IPS DF 6.9 (cell line): ENCODE measurements at places on chromosomes 3 and 15.

- H3K4me3 ChIP-seq = no peak overlapping the region
- peaks cover 3% of the 10 kb centered on the region; the same call in 1 of the 2 replicates for H3K36me3 ChIP-seq
- no peaks in the 10 kb centered on the region for H3K27me3 ChIP-seq
- no peak overlapping the region for H3K27ac ChIP-seq
Observed at GRCh38 chr3:127662001-127662469, 10.7 kb upstream of the ABTB1 start.

- H3K4me3 ChIP-seq = no peak overlapping the region
- H3K27me3 ChIP-seq = no peaks in the 10 kb centered on the region
- no peak for DNase-seq
- H3K36me3 ChIP-seq = no peaks in the 10 kb centered on the region
Observed at GRCh38 chr3:156307704-156308103, 187.3 kb downstream of the KCNAB1 start.

DNA sequence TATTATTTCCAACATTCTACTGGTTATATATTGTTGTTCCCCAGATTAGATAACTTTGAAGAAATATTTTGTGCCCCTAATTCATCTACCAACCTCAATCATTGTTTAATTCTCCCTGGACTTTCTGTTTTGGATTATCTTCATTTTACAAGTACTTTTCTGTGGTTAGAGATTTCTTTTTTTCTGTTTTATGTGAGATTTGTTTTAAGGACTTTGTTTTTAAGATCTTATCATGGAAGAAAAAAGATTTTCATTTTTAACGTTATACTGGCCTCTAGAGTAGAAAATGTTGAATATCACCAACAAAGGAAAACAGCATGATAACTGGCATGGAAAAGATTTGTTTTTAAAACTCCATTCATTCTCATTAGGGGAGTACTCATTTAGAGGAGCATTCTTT is 210.9 kb upstream of the KCNMB2 start:
- H3K36me3 ChIP-seq = no peaks in the 10 kb centered on the region
- H3K27ac ChIP-seq = no peak overlapping the region
- H3K27me3 ChIP-seq = no peaks in the 10 kb centered on the region
- H3K4me3 ChIP-seq = no peak overlapping the region
- DNase-seq = no peak

- H3K27me3 ChIP-seq = no peaks in the 10 kb centered on the region
- peaks cover 2% of the 10 kb centered on the region; the same call in 1 of the 2 replicates for H3K4me1 ChIP-seq
- H3K36me3 ChIP-seq = no peaks in the 10 kb centered on the region
- no peak for DNase-seq
- H3K27ac ChIP-seq = no peak overlapping the region
Observed at GRCh38 chr15:90053685-90054466, 48.4 kb downstream of the IDH2 start.

DNA sequence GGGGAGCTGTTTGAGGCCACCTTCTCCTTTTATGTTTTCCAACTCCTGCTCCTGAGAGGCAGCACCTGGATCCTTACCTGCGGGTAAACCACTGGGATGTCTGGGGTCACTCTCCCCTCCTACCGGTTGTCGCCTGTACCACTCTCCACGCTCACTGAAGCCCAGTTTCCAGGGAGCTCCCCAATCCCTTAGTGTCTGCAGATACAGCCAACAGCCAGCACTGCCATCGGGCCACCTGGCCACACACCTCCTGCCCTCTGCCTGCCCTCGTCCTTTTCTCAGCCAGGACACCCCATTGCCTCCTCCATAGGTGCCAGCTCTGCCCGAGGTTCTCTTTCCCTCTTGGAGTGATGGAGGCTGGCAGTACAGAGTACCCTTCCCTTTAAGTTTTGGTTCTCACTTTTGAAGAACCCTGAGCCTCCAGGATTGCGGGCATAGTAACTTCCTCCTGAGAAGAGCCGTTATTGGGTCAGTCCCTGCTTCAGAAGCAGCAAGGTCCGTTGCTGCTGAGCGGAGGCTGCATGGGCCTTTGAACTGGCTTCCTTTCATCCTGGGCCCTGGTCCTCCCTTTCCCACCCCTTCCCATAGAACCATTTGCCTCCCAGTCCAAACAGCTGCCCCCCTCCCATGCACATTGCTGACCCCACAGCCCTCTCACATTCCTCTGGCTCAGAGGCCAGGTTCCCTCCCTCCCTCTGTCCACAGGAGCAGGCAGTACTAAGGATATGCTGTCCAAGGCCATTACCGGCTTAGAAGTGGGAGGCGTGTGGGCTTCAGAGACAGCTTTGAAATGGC is 30.9 kb downstream of the ARNT2 start:
- no peak overlapping the region for H3K4me3 ChIP-seq
- DNase-seq = no peak
- H3K27ac ChIP-seq = no peak overlapping the region
- no peaks in the 10 kb centered on the region for H3K27me3 ChIP-seq
- H3K4me1 ChIP-seq = no peaks in the 10 kb centered on the region

- no peaks in the 10 kb centered on the region for H3K4me1 ChIP-seq
- H3K27ac ChIP-seq = no peak overlapping the region
- H3K4me3 ChIP-seq = no peak overlapping the region
- no peaks in the 10 kb centered on the region for H3K36me3 ChIP-seq
Observed at GRCh38 chr3:148464246-148464645, 233.5 kb upstream of the AGTR1 start.

- no peaks in the 10 kb centered on the region for H3K27me3 ChIP-seq
- no peak overlapping the region for H3K4me3 ChIP-seq
- no peaks in the 10 kb centered on the region; the same call in 1 of the 2 replicates for H3K4me1 ChIP-seq
- no peak for DNase-seq
- H3K36me3 ChIP-seq = no peaks in the 10 kb centered on the region
Observed at GRCh38 chr3:74314696-74315095, 299.8 kb downstream of the CNTN3 start.

- H3K4me1 ChIP-seq = no peaks in the 10 kb centered on the region
- no peaks in the 10 kb centered on the region for H3K27me3 ChIP-seq
- no peak overlapping the region for H3K4me3 ChIP-seq
- no peaks in the 10 kb centered on the region for H3K36me3 ChIP-seq
- no peak overlapping the region for H3K27ac ChIP-seq
Observed at GRCh38 chr3:88137836-88138235, 11.9 kb upstream of the C3orf38 start.

DNA sequence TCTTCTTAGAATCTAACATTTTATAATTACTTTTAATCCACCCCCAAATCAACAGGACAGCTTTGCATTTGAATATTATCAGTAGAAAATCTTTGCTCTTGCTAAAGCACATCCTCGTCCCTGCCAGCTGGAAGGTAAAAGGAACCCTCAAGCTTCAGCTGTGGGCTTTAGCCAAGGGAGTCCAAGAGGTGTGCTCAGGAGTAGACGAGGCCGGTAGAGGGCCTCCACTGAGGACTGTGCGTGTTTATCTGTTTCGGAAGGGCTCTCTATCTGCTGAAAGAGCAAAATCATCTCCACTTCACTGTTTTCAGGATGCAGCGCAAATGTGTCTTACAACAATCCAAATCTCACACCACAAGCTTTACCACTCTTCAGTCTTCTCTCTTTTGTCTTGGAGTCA is 257.4 kb upstream of the IL12A start:
- no peaks in the 10 kb centered on the region for H3K36me3 ChIP-seq
- H3K27me3 ChIP-seq = no peaks in the 10 kb centered on the region
- H3K4me3 ChIP-seq = no peak overlapping the region
- no peak overlapping the region for H3K27ac ChIP-seq

GRCh38 chr3:31402117-31402516 is 130.6 kb upstream of the STT3B start:
- H3K4me3 ChIP-seq = no peak overlapping the region
- no peak for DNase-seq
- H3K27me3 ChIP-seq = no peaks in the 10 kb centered on the region
- H3K27ac ChIP-seq = no peak overlapping the region
- no peaks in the 10 kb centered on the region for H3K4me1 ChIP-seq

DNA sequence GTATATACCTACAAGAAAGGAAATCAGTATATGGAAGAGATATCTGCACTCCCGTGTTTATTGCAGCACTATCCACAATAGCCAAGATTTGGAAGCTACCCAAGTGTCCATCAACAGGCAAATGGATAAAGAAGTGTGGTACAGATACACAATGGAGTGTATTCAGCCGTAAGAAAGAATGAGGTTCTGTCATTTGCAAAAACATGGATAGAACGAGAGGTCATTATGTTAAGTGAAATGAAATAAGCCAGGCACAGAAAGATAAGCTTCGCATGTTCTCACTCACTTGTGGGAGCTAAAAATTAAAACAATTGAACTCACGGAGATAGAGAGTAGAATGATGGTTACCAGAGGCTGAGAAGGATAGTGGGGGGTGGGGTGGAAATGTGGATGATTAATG is 53.1 kb downstream of the FAM81A start:
- no peaks in the 10 kb centered on the region for H3K36me3 ChIP-seq
- H3K4me3 ChIP-seq = no peak overlapping the region
- H3K27me3 ChIP-seq = no peaks in the 10 kb centered on the region
- peaks cover 1% of the 10 kb centered on the region; the same call in 1 of the 2 replicates for H3K4me1 ChIP-seq
- DNase-seq = no peak

DNA sequence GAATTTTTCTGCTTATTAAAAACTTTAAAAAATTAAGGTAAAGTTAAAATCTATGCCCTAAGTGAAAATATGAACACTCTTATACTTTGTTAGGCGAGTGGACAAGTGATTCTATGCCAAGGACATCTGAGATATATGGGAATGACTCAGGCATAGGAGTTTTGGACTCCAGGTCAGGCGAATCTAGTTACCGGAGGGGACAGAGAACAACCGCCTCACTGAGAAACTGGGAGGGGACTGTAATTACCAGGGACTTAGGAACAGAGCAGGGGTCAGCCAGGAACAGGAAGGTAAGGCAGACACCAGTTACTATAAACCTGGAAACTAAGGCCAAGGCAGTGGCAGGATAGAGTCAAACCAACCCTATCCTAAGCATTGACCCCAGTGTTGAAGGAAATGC is 16.8 kb upstream of the ATP1B3 start:
- no peak overlapping the region for H3K4me3 ChIP-seq
- H3K36me3 ChIP-seq = no peaks in the 10 kb centered on the region
- DNase-seq = no peak
- H3K27ac ChIP-seq = no peak overlapping the region
